ENCODE measurements at places on chromosomes 2 and 18.

- DNase-seq, result no peak
These were observed 69.5 kb downstream of the FAM117B start for GRCh38 chr2:202704248-202704647.

- DNase-seq, result no peak
These were observed 231.4 kb downstream of the FAM210A start for GRCh38 chr18:13494871-13495445.

- DNase-seq, result peak; percentile 28
These were observed 1.0 kb downstream of the ZDBF2 start for GRCh38 chr2:206275312-206276055.

- no peak for DNase-seq
These were observed 117.9 kb downstream of the ARHGAP15 start for GRCh38 chr2:143246815-143247744.

GRCh38 chr2:67159929-67160328 lies 237.2 kb upstream of the ETAA1 start:
- DNase-seq, result no peak

GRCh38 chr2:230156782-230157699 lies 62.7 kb downstream of the SP110 start:
- peak; percentile 8 for DNase-seq

DNA sequence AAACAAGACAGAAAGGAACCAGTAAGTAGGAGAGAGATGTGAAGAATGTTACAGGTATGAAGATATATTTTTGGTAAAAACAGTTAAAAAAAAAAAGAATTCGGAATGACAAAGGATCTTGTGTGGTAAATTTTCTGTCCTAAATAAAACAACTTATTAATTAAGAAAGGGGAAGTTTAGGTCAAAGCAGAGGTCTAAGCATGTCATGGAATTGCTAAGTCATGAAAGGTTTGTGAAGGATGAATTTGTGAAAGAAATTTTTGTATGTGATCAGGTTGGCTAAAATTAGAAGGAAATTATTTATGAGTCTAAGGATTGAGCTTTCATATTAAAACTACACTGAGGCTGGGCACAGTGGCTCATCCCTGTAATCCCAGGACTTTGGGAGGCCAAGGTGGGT lies 11.1 kb upstream of the ALPG start:
- no peak for DNase-seq

- no peak for DNase-seq
These were observed 497.8 kb upstream of the MYT1L start for GRCh38 chr2:2828774-2829368.

All from neural progenitor cell (in vitro differentiated cells).